ENCODE measurements at places on chromosomes 7 and 10. TPM values are rescaled to one million over a fixed set of nuclear protein-coding genes. Genes with fewer than 3 reads are reported as not detected.

HTR7 gene
- not detected for total RNA-seq

GARIN1A gene
- not detected for total RNA-seq

CTBP2 gene
- total RNA-seq: 82.7 TPM

ZNF239 gene
- total RNA-seq: 4.7 TPM

TRAPPC14 gene
- total RNA-seq: 2.2 TPM
